Mucosa of descending colon (tissue), 3 donors: ENCODE measurements at places on chromosomes 12 and 14. TPM values are rescaled to one million over a fixed set of nuclear protein-coding genes. Genes with fewer than 3 reads are reported as not detected.

The PPM1A gene
- 102 TPM for total RNA-seq

The PCED1B gene
- total RNA-seq, result 2.2 TPM

The ZC3H14 gene
- 72.9 TPM for total RNA-seq

GRCh38 chr14:91374879-91375702 is 42.5 kb downstream of the CCDC88C start:
- peak; percentile 63 for DNase-seq

DNA sequence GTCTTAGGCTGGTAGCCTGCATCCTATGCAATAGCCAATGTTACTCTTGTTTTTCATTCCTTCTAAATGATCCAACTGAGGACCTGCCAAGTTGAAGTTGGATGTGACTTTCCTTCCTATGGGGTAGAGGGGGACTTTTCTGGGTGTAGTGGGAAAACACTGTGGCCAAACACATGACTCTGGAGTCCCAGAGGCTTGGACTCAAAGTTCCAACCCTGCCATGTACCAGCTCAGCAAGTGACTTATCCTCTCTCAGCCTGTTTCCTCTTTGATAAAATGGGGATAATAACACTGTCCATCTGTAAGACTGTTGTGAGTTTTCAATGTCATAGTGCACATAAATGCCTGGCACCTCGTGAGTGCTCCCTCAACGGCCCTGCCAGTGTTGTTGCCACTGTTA is 97.0 kb downstream of the ZFP36L1 start:
- no peak for DNase-seq

- no peak for DNase-seq
Measured at GRCh38 chr12:52041035-52041434, 10.2 kb upstream of the NR4A1 start.
